ENCODE measurements at places on chromosomes 4 and X.

DNA sequence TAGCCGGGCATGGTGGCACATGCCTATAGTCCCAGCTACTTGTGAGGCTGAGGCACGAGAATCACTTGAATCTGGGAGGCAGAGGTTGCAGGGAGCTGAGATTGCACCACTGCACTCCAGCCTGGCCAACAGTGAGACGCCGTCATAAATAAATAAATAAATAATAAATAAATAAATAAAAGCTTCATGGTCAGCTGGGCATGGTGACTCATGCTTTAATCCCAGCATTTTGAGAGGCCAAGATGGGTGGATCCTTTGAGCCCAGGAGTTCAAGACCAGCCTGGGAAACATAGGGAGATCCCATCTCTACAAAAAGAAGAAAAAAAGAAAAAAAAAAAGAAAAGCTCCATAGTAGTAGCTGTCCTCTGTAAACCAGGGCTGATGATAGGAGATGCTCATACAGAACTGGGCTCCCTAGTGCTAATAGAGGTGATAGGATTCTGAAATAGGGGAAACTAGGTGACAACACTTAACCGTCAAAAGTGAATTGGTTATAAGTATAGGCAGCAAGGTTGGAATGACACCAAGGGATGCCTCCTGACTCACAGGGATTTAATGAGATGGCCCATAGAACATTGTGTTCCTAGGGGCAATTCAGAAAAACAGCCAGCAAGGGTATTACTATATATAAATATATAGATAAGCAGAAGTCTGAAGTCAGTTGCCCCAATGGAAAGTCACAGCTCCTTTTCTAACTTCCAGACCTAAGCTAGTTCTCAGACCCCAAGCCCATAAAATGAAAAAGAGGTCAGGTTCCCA lies 41.8 kb upstream of the ARHGEF6 start:
- no peak for DNase-seq

DNA sequence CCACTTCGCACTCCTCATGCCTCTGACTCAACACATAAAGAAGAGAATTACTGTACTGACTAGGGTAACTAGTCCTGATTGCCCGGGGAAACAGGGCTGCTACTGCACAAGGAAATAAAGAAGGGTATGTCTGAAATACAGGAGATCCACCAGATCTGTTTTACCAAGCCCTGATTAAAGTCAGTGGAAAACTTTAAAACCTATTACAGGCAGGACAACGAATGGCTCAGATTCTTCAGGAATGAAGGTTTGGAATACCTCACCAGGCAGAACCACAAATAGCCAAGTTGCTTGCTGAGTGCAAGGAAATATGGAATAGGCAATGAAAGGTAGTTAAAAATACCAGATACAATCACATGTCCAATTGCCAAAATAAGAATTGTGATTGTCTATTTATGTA lies 17.3 kb downstream of the LAMTOR3 start:
- DNase-seq = no peak

- DNase-seq = peak; percentile 17
These were observed 118.8 kb downstream of the GABRA2 start for GRCh38 chr4:46270986-46271596.

DNA sequence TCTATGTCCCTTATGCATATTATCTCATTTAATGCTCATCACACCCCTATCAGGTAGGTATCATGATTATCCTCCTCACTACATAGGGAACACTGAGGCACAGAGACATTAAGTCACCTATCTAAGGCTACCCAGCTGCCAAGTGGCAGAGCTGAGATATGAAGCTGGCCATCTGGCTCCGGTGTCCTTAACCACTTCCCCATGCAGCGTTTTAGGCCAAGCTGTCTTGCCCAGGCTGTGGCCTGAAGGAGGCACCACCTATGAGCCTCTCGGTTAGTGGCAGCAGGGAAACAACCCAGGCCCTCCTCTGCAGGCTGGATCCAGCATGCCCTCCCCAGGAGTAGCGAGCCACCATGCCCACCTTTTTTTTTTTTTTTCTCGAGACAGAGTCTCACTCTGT lies 16.3 kb downstream of the PJA1 start:
- DNase-seq = no peak

DNA sequence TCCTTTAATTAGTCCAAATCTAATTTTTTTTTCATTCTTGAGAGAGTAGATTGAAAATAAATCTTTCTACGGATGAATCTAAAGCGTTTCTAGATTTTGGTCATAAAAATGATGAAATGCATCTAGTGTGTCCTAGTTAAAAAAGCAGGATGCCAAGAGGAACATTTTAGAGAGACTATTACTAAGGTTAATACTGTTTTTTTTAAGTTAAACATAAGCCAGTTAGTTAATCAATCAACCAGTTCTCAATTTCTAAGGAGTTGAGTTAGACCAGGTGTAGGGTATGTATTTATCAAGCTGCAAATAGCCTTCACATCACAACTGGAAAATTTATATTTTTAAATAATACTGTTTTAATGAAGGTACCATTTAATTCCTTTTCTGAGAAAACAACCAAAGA lies 679.5 kb upstream of the IGFBP7 start:
- DNase-seq = no peak

- DNase-seq = no peak
These were observed 88.4 kb upstream of the STIM2 start for GRCh38 chr4:26772096-26772873.

- peak; percentile 31 for DNase-seq
These were observed 33.0 kb downstream of the GALNTL6 start for GRCh38 chr4:171846232-171846631.

GRCh38 chr4:107147873-107148272 lies 111.8 kb upstream of the DKK2 start:
- no peak for DNase-seq

- DNase-seq = peak; percentile 6
These were observed 650.2 kb upstream of the DIPK2B start for GRCh38 chrX:45850775-45851433.

- no peak for DNase-seq
These were observed 1852.2 kb upstream of the IGFBP7 start for GRCh38 chr4:58962424-58962823.

- DNase-seq = no peak
These were observed 3.5 kb downstream of the BCOR start for GRCh38 chrX:40094041-40094899.

GRCh38 chr4:159946983-159947615 lies 844.2 kb downstream of the RAPGEF2 start:
- peak; percentile 52 for DNase-seq

GRCh38 chrX:70231666-70232065 lies 2.8 kb upstream of the AWAT1 start:
- no peak for DNase-seq

DNA sequence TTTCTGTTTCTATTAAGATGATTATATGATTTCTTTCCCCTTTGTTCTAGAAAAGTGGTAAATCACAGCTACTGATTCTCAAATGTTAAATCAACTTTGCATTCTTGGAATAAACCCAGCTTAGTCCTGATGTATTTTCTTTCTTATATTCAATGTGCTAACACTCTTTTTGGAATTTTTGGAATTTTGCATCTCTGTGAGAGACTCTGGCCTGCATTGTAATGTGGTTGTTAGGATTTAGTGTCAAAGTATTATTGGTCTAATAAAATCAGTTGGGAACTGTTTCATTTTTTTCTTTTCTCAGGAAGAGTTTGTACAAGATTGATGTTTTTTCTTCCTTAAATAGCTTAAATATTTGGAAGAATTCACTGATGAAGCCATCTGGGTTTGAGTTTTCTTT lies 109.6 kb downstream of the KIT start:
- DNase-seq = no peak

GRCh38 chr4:41258783-41259182 lies 2.1 kb downstream of the UCHL1 start:
- peak; percentile 18 for DNase-seq

DNA sequence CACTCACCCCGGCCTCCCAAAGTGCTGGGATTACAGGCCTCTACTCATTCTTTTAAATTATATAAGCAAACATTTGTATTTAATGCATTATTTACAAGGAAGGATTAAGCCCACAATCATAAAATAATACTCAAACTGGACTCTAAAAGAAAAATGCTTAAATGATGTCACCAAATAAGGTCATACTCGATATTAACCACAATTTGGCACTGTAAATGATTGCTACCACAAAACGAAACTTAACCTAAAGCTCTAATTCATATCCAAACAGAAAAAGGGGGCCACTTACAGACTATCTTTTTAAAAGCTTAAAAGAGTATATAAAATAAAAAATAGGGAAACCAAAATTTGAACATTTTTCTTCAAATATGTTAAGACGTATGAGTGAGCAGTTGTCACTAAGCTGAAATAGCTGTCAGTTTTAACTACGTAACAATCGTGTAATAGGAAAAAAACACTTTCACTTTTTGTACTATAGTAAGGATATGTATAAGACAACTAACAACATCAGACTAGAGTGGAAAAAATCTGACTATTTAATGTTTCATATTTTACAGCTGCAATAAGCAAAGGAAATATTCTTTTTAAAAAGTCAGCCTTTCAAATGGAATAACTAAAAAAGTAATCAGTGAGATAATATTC lies 108.2 kb upstream of the GPR34 start:
- no peak for DNase-seq

GRCh38 chrX:9147726-9148125 lies 113.8 kb upstream of the FAM9B start:
- no peak for DNase-seq

DNA sequence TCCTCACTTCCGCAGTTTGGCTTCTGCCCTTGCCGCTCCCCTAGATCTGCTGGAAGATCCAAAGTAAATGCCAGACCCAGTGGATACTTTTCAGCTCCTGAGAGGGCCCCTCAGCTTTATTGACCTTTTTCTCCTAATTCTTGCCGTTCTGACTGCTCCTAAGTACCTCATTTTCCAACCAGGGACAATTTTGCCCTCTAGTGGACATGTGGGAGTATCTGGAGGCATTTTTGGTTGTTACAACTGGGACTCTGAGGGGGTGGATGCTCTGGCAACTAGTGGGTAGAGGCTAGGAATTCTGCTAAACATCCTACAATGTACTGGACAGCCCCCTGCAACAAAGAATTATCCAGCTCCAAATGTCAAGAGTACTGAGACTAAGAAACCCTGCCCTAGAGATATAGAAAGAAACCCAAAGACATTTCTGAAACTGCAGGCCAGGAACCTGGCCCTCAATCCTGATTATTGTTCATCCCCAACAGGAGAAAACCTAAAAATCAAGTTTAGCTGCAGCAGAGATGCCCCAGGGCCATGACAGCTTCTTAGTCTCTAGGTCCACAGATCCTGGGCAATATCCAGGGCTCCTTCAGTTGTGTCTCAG lies 3.4 kb downstream of the TEX13B start:
- DNase-seq = peak; percentile 11

- DNase-seq = no peak
These were observed 169.9 kb downstream of the SLIT2 start for GRCh38 chr4:20421603-20421985.

GRCh38 chrX:151279161-151279560 lies 102.8 kb downstream of the GPR50 start:
- no peak for DNase-seq

DNA sequence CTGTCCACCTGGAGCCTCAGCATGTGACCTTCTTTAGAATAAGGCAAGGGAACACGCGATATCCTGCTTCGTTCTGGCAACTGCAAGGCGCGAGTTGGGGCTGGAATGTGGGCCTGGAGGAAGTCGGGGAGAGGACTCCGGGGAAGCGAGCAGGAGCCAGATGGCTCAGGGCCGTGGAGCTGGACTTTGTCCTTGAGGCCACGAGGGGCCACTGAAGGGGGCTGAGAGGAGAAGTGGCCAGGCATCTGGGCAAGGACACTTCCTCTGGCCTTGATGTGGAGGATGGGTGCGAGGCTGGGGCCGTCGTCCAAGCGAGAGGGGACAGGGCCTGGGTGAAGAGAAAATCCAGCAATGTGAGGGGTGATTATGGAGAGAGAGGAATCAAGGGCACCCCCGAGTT lies 12.2 kb upstream of the DUSP9 start:
- DNase-seq = no peak

GRCh38 chr4:40186665-40187014 lies 10.2 kb upstream of the RHOH start:
- no peak for DNase-seq
